KBM-7 (cell line): ENCODE measurements at places on chromosomes 13 and 19.
A peak's percentile ranks its signal among the peaks of the same experiment; 100 is the strongest.

- DNase-seq: no peak
These were observed 51.7 kb upstream of the EEF1AKMT1 start for GRCh38 chr13:20825477-20825875.

GRCh38 chr19:1524287-1524971, 552 bp downstream of the PLK5 start:
- no peak for DNase-seq

DNA sequence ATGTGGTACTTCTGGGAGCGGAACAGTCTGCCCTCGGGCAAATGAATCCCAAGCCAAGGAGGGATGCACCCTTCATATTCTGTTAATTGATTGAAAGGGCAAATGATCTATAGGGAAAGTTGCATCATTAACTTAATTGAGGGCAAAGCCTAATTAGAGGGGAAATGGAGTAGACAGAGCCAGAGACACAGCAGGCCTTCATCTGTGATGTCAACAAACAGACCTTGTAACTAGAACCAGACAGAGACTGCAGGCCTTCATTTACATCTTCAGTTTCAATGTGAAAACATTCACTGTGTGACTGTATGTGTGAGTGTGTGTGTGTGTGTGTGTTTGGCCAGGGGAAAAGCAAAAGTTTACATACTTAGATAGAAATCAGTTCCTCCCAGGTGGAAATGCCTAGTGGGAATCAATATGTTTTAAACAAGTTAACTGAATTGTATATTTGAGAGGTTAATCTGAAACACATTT, 126.4 kb downstream of the SPRY2 start:
- no peak for DNase-seq

DNA sequence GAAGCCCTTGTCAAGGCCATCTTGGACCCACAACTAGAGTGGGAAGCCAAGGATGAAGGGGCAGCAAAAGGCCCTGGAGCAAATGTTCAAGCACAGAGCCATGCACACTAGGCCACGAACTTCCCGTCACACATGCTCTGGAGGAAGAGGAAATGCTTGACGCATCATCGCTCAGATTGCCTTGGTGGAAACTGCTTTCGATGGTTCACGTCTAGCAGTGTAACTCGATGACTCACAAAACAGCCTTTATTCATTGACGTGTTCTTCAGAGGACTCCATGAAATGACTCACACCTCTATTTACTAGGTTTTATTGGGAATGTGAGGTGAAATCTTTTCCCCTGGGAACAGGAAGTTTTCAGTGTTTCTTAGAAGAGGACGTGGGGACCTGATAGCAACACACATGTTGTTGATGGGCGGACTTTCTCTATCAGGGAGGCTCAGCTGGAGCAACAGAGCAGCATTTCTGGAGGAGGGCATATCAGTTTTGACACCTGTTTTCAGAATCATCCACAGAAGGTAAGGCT, 79.8 kb upstream of the FLT1 start:
- DNase-seq: peak; percentile 11

DNA sequence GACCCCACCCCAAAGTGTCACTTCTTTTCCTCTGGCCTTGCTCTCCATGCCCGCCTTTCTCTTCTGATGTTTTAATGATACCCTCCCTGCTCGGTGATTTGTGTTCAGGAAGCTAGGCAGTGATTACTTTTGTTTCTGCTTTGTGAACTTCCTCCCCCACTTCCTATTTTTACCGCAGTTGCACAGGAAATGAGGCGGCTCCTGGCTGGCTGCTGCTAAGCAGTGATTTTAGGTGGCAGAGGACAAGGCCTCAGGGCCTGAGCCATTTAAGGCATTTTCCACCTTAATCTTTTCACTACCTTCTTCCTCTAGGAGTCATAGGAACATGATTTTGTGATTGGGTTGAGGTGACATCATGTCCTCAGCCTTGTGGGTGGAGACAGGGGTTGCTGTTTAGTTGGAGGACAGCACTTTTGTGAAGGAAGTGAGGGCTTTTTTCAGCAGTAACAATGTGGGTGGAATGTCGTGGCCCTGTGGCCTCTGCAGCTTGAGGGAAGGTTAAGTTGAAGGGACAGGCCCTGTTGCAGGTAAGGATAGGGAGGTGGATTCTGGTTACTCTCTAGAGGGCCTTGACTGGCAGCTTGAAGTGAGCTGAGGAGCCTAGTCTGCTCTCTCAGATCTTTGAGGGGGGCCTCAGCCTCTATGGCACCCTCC, 15.7 kb downstream of the GARRE1 start:
- DNase-seq: peak; percentile 85

DNA sequence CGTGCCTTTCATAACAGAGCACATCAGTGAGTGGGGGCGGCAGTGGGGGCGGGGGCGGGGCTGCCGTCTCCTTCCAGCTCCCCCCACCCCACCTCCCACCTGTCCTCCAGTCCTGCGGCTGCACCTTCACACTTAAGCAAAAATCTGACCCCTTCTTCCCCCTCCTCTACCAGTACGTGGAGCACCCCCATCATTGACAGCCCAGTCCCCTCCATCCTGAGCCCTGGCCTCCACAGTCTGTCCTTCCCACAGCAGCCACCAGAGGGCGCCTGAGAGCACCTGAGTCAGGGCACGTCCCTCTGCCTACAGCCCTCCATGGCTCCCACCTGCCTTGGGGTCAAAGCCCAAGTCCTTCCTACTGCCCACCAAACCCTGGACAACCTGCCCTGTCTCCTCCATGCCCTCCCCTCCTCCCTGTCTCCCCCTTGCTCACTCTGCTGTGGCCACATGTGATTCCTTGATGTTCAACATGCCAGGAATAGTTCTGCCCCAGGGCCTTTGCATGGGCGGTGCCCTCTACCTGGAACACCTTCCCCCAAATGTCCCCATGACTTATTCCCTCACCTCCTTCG, 4.0 kb downstream of the EBI3 start:
- peak; percentile 57 for DNase-seq

GRCh38 chr13:57946361-57946760, 314.8 kb downstream of the PCDH17 start:
- DNase-seq: no peak

DNA sequence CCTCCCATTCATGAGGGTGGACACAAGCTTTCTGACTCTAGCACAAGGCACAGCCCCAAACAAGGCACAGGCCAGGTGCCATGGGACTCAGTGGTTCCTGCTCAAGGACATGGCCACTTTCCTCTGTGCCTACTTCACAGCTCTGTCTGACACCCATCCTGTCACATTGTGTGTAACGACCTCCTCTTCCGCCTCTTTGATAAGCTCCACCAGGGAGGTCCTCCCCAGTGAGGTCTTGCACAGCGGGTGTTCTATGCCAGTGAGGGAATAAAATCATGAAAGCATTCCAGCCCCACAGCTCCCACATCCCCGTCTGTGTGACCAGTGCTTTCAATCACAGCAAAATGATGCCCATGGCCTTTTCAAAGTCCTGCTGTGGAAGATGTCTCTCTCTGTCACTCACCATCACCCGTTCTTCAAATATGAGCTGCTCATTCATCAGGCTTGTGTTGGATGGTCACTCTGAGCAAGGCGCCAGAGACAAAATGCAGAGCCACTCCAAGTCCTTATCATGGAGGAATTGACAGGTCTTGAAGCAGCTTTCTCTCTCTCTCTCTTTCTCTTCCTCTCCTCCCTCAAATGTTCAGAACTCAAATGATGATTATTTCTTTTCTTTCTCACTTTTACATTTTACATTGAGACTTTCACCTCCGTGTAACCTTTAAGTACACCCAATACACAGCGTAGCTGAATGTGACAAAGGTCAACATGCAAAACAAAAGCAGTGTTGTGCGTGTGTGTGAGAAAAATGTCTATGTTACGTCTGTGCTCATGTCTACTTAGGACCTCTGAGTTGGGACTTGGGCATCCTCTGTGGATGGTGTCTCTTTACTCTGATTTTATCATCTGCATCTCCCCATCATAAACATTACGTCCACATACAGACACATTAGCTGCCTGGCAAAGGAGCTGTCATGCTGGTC, 8.0 kb upstream of the SPATA13 start:
- no peak for DNase-seq

DNA sequence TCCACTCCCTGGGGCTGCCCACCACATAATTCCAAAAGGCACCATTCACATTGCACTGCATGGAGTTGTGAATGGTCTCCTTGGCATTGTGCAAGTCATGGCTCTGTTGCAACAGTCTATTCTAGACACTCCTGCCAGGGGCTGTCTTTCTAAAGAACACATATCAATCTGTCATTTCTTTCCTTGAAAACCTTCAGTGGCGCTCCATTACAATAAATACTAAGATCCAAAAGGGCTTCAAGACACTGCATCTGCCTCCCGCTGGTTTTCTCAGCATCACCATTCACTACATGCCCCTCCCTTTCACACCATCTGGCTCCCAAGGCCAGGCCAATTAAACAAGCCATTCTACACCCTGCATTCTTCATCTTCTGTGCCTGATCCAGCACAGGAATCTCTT, 32.2 kb upstream of the TM9SF2 start:
- no peak for DNase-seq
